ENCODE measurements at places on chromosomes 5 and 9.

DNA sequence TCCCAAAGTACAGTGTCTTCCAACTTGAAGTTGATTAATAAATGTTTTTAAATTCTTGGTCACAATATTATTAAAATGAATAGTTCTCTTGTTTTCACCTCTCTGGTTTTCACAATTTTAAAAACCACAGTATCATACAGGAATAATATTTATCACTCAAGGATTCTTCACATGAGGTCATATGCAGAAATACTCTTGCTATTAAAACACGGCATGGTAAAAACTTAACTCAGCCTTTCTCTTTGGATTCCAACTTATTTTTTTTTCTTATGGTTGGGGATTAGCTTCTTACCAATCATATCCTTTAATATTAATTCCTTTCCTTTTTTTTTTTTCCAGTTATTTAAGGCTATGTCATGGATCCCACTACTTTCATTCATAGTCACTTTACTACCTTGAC lies 289.4 kb downstream of the ADAMTS6 start:
- no peak for DNase-seq

DNA sequence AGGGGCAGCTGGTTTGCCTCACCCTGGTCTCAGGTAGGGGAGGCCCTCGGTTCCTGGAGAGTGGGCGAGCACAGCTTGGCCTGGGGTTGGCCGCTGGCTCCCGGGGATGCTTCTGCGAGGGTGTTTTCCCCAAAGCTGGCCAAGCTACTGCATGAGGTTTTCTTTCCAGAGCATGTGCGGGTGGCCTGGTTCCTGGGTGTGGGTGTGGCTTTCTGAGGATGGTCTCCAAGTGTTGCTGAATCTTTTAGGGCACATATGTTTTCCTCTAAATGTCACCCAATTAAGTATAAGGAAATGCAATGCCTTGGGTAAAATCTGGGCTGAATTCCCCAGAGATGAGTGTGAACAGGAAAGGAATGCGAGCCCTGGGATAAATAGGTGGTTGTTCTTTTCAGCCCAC lies 115.8 kb upstream of the ICE1 start:
- peak; percentile 58 for DNase-seq

DNA sequence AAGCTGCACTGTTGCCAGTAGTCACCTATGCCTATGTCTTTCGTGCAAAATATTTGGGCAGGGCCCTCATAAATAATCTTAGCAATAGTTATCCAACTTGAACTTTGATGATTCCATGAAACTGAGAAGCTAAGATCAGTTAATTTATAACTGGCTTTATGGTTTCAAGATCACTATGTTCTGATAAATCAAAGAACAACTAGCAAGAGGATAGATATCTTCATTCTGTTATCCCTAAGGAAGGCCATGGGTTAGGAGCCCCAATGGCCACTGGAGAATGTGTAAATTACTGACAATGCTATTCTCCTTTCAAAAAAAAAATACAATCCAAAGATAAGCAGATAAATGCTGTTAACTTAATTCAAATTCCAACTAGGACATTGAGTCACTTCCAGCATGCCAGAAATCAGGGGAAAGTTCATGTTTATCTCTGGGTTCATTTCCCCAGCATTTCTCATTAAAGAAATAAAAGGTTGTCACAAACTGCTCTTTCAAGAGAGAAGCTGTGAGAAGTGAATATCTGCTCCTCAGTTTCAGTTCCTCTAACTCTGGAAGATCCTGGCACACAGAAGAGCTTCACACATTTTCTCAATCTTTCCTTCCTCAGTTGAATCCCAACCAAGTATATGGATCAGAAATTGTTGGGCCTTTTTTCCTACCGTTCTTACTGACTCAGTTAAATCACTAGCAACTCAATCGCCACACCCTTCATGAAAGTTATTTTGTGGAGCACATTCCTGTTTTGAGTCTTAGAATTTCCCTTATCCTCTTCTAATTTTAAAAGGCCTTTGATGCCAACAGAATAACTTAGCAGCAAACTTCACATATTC lies 59.6 kb upstream of the SLC1A1 start:
- peak; percentile 24 for DNase-seq

DNA sequence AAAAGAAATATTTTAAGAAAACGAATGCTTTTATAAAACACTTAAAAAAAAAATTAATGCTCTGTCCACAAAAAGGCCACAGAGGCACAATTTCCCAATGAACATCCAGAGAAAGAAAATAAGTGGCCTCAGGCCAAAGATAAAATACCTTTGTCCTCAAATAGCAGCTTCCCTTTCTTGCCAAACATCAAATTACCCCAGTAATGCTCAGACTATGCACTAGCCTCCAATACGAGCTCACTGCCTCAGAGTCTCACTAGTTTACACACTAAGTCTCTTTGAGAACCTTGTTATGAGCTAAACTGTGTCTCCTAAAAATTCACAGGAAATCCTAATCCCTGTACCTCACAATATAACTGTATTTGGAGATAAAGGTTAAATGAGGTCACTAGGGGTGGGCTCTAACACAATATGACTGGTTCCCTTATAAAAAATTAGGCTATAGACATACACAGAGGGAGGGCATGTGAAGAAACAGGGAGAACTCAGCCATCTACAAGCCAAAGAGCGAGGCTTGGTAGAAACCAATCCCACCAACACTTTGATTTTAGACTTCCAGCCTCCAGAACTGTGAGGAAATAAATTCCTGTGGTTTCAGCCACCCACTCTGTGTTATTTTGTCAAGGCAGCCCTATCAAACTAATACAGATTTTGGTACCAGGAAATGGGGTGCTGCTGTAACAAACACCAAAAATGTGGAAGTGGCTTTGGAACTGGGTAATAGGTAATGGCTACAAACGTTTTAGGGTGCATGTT lies 4.4 kb downstream of the MPDZ start:
- DNase-seq: peak; percentile 45

DNA sequence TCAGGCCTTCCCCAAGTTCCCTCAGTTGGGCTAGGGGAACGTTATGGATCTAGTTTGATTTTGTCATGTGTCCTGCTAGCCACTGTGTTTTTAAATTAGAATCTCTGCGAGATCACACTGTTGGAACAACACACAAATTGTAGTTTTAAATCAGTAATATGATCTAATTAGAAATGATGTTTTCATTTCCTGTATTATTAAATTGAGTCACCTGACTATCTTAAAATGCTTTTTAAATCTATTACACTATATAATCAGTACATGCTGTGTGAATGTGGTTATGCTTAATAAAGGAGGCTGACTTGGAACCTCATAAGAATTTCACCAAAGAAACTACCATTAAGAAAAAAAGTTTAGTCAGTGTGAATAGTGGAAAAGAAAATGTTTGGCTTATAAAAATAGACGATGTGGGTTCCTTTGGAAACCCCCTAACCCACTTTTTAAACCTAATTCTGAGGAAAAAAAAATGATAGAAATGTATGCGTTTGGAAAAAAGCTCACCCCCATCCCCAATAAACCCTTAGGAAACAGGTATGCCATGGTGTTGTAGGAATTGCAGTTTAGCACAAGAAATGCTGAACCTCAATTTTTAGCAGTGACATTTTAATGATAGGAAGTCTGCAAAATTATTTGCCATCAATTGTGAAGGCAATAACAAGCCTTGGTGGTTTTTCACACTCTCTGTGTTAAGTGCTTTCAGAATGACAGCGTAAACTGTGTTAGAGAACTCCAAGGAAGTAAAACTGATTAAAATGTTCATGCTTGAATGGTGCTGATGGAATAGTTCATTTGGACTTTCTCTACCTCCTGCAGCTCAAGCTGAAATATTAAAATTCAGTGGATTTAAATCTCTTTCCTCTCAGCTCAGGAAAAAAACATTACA lies 59.0 kb downstream of the TLE4 start:
- no peak for DNase-seq

DNA sequence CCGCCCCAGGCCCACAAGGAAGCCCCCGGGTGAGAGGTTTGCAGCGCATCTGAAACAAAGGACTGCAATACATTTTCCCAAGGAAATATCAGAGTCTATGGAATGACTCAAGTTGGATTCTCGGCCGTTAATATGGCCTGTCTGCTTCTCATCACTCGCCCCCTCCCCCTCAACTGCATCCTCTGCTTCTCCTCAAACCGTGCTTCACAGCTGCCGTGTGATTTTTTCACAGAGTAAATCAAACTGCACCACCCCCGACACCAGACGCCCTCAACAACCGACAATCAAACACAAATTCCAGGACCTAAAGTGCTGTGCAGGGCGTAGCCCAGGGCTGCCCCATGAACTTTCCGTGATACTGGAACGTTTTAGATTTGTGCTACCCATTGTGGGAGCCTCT lies 176.9 kb downstream of the ROR2 start:
- no peak for DNase-seq

DNA sequence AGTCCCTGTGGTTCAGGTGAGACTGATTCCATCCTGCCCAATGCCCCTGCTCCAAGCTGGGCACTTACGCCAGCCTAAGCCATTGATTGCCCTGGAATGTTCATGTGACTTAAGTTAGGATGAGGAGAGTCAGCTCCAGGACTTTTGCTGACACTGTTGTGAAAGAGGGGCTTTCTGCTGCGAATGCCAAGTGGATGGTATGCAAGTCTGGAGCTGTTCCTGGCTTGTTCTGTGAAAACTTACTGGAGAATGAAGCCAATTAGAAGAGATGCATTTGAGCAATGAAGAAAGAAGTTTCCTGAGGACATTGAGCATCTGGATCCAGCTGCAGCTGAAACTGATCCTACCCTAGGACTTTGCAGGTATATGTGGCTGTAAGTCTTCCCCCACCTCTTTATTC lies 61.2 kb upstream of the ZFR start:
- DNase-seq: peak; percentile 58

- DNase-seq: no peak
These were observed 59.7 kb downstream of the COL23A1 start for GRCh38 chr5:178530526-178530925.

- DNase-seq: peak; percentile 60
These were observed 338.6 kb downstream of the SLIT3 start for GRCh38 chr5:168962306-168962705.

DNA sequence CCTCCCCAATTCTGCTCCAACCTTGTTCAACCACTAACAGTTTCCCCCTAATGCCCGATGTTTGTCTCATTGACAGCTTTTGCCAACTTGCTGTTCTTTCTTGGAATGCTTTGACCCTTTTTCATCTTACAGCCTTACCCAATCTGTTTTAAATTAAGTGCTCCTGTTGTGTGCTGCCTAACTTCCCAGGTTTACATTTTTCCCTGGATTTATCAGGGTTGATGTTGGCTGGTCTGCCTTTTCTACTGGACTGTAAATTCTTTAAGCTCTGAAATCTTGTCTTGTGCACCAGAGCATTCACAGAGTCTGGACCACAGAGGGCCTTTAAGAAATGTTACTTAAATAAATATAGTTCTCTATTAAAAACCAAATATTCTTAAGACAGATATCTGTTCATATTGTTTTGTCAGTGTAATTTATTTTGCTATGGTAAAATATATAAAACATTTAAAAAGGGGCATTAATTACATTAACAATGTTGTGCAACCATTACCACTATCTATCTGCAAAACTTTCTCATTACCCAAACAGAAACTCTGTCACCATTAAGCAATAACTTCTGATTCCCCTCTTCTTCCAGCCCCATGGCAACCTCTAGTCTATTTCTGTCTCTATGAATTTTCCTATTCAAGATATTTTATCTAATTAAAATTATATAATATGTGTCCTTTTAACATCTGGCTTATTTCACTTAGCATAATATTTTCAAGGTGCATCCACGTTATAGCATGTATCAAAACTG lies 73.0 kb downstream of the OSTF1 start:
- no peak for DNase-seq

Data from AG20443 (cell line).